ENCODE measurements at places on chromosomes 2 and 18.

DNA sequence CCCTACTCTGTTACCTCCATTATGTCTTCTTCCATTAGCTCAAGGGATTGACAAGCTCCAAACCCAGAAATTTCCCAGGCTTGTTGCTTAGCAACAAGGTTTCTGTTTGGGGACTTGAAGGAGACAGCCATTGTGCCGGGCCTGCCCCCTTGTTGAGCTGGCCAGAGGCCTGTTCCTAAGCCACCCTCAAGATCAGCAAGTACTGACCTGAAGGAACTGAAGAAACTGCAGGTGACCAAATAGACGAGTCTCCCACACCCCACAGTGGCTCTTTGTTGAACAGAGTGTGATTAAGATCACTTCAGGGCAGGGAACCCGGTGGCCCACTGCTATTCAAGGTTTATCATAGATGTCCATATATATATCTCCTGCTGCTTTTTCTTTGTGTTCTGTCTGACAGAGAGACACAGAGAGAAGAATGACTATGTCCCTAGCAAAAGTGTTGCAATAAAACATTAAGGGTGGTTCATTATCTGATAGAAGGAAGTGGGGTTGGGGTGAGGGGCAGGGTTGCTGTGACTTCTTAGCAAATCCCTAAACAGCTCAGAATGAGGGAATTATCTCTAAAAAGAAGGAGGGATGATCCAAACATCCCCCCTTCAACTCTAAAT, 69.2 kb downstream of the RNF144A start:
- no peak for DNase-seq

- peak; percentile 76 for DNase-seq
These were observed at the start of gene QPCT for GRCh38 chr2:37344453-37345361. QPCT (plus strand) TSS chr2:37344630; CDS start chr2:37344732, 102 bp downstream.

DNA sequence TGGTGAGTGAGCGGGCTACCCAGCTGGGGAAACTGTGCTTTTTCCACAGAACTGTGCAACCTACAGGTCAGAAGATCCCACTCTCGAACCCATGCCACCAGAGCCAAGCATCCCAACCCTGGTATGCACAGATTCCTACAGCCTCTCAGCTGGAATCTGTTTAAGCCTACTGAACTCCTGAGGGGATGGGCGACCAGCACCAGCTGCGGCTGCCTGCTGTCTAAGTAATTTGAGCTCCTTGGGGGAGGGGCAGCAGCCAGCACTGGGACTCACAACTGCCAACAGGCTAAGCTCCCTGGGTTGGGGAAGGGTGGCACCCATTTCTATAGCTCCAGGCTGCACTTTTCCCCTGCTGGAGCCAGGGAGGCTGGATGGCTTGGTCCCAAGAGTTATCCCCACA, 11.8 kb downstream of the CYP27C1 start:
- DNase-seq = no peak

DNA sequence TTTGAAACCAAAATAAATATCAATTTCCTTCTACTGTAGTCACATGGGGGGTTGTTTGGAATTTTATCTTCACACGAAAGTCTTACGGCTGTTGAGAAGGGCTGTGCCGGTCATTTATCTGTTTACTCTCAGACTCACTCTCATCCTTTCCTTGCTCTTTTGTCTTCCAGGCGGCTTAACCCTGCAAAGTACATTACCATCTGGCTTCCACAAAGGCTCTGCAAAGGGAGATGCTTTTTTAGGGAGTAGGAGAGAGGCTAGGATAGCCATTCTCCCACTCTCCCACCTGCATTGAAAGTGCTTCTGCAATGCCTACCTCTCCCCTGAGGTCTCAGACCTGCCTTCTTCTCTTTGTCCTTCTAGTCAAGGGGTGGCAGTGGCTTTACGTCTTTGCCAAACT, 247.6 kb downstream of the MEIS1 start:
- DNase-seq = no peak

- no peak for DNase-seq
These were observed 463.3 kb downstream of the STK39 start for GRCh38 chr2:167784084-167784425.

- DNase-seq = peak; percentile 39
These were observed 1.4 kb downstream of the REEP1 start for GRCh38 chr2:86335865-86336674.

GRCh38 chr2:45714679-45715078, 63.2 kb downstream of the PRKCE start:
- DNase-seq = no peak

GRCh38 chr2:201228271-201228911, 31.9 kb upstream of the CASP8 start:
- DNase-seq = no peak

- DNase-seq = no peak
These were observed 50.5 kb downstream of the MBD5 start for GRCh38 chr2:148071351-148071750.

- no peak for DNase-seq
These were observed 76.0 kb downstream of the FAM124B start for GRCh38 chr2:224325941-224326340.

- no peak for DNase-seq
These were observed 173.0 kb downstream of the NEDD4L start for GRCh38 chr18:58217052-58217451.

DNA sequence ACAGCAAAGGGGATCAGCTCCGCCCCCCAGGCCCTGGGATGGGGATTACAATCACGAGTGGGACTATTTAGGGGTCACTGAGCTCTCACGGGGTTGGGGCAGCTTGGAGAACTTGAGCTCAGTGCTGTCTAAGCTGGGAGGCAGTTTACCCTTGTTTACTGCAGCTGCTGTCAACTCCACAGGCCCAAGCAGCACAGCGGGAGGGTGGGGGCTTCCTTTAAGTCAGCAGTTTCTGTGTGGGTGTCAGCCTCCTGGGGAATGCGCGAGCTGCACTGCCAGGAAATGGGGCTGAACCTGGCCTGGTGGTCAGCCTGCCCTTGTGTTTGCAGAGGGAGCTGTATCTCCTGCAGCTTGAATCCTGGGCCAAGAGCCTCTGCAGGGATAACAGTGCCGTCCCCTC, 29.8 kb downstream of the TOGARAM2 start:
- peak; percentile 63 for DNase-seq

- DNase-seq = no peak
These were observed 309.3 kb upstream of the MYT1L start for GRCh38 chr2:2640371-2640770.

GRCh38 chr18:74252039-74252395, 39.7 kb downstream of the CYB5A start:
- no peak for DNase-seq

DNA sequence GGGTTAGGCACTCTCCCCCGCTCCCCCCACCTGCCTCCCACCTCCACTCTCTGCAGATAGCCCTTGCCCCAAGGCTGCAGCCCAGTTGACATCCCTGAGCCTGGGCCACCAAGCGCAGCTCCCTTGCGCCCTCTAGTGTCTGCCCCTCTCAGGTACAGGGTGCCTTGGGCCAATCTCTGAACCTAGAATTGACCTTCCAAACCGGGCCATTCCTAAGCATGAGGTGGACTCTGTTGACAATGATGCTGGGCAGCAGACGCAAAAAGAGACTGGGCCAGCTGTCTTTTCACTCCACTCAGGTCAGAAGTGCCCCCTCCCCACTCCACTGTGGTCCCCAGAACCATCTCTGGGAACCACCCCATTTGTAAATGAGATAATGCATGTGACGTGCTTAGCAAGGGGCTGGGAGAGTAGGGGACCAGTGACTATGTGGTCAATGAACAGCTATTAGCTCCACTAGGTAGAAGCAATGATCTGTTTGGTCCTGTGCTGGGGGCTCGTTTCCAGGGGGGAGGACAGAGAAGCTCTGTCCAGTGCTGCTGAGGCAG, 43.3 kb upstream of the PLB1 start:
- peak; percentile 89 for DNase-seq

- DNase-seq = no peak
These were observed 444 bp upstream of the MMADHC start for GRCh38 chr2:149587950-149588487.

GRCh38 chr2:155947069-155947468, 385.5 kb downstream of the NR4A2 start:
- no peak for DNase-seq

GRCh38 chr2:234821946-234822475, 129.8 kb upstream of the SH3BP4 start:
- no peak for DNase-seq

DNA sequence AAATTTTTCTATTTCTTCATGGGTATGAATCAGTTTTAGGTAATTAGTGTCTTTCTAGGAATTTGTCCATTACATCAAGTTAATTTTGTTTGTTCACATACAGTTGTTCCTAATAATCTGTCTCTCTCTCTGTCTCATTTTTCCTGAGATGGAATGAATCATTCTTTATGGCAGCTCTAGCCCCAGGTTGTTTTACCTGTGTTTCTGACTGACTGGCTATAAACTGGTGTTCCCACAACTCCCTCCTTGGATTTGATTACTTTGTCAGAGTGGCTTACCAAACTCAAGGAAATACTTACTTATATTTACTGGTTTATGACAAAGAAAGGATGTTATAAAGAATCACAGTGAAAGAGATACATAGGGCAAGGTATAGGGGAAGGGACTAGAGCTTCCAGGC, 15.1 kb downstream of the ADNP2 start:
- no peak for DNase-seq

GRCh38 chr2:64605026-64605471, 48.7 kb downstream of the SERTAD2 start:
- DNase-seq = no peak

DNA sequence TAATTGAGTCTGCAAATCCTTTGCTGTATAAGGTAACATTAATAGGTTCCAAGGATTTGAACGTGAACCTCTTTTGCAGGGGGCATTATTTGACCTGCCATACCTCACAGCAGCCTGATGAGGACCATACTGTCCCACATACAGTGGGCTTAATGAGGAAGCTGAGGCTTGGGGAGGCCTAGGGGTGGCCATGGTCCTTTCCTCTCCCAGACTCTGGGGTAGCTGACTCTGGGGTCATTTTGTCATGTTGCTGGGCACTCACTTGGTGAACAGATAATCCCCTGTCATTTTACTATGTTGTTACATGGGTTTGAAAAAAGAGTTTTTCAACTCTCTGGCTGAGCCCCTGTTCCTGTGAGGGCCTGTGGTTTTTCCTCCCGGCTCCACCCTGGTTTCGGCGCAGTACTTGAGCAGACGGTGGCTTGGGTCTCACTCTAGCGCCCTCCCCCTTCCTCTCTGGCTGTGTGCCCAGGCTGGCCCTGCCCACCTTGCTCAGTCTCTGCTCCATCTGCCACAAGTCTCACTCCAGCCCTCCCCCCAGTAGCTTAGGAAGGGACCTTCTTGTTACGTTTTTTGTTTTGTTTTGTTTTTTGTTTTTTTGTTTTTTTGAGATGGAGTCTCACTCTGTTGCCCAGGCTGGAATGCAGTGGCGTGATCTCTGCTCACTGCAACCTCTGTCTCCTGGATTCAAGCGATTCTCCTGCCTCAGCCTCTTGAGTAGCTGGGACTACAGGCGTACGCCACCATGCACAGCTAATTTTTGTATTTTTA, 21.0 kb downstream of the INPP4A start:
- peak; percentile 70 for DNase-seq

DNA sequence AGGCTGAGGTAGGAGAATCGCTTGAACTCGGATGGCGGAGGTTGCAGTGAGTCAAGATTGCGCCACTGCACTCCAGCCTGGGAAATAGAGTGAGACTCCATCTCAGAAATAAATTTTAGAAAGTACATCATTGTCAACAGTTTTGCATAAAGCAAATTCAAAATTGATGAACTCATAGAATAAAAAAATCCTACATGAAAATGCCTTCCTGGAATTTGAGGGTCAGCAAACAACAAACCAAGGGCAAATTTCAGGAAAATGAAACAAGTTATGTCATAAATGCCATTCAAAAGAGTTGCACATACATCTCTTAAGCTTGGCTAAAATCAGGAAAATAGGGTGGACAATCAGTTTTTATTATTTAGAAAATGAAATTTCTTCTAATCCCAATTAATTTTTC, 45.1 kb downstream of the COL5A2 start:
- no peak for DNase-seq

DNA sequence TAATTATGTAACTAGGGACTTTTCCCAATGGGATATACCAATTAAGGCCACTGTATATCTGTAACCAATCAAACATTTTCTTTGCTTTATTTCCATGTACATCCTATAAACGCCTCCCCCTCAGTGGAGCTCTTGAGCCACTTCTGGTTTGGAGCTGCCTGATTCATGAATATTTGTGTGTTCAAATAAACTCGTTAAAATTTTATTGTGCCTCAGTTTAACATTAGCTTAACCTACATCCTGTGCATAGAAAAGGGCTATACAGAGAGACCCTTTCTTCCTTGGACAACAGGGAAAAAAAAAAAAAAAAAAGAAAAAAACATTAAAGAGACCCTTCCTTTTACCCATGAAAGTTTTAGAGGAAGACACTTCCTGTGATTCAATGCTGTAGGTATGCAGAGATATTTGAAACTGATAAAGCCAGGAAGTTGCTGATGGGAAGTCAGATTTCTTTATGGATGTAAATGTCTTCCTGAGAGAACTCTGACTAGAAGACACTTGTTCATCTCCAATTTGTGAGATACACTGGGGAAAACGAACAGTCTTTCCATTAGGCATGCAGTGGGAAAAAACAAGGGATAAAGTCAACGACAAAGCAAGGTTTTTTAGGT, 614.6 kb upstream of the SOX11 start:
- no peak for DNase-seq

DNA sequence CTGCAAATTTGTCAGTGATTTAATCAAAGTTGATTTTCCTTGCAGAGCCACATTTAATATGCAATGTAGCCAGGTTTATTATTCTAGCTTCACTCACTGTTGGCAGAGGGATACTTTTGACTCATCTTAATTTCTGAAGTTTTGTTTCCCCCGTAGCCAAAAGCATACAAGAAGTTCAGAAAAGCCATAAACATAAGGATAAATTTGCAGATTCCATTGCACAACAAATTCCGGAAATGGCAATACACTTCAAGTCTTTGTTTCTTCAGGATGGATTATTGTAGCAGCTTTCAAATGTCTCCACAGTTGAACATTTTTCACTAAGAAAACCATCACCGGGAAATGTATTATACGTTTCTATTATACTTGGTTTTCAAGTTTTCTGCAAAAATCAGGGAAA, 88.0 kb upstream of the ZCCHC2 start:
- no peak for DNase-seq

DNA sequence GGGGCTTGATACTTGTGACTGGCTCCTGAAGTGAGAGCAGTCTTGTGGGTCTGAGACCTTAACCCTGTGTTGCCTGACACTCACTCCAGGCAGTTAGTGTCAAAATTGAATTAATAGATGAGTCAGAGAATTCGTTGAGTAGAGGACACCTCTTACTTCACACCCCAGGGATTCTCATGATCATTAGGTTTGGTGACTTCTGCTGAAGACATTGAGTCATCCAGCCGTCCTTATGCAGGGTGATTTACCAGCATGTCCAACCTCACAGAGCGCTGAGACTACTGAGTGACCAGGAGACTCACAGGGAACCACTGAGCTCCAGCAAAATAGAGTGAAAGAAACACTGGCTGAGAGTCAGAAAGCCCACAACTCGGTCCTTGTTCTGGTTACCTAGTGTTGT, 36.0 kb upstream of the EVA1A start:
- no peak for DNase-seq

- no peak for DNase-seq
These were observed 5.3 kb upstream of the TMEM185B start for GRCh38 chr2:120228503-120228902.

GRCh38 chr2:197704434-197705120, 592 bp upstream of the MARS2 start:
- no peak for DNase-seq

- DNase-seq = no peak
These were observed 2.7 kb downstream of the RSAD2 start for GRCh38 chr2:6880200-6880733.

GRCh38 chr18:25443776-25444175, 91.8 kb upstream of the ZNF521 start:
- no peak for DNase-seq

All from activated T-cell treated with anti-CD3 and anti-CD28 coated beads, Interleukin-2, amount 50 U/mL, for 24 hours (primary cell).